HEK293T (cell line): ENCODE measurements at places on chromosomes 4 and X.

DNA sequence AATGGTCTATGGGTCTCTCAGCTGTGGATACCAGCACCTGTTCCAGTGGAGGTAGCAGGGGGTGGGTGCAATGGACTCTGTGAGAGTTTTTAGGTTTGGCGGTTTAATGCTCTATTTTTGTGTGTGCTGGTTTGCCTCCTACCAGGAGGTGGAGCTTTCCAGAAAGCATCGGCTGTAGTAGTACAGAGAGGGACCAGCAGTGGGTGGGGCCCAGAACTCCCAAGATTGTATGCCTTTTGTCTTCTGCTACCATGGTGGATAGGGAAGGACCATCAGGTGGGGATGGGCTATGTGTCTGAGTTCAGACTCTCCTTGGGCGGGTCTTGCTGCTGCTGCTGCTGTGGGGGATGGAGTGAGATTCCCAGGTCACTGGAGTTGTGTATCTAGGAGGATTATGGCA, 557.2 kb upstream of the GRID2 start:
- DNase-seq = no peak

- DNase-seq = no peak
These were observed 18.8 kb upstream of the YTHDC1 start for GRCh38 chr4:68368691-68369131.

DNA sequence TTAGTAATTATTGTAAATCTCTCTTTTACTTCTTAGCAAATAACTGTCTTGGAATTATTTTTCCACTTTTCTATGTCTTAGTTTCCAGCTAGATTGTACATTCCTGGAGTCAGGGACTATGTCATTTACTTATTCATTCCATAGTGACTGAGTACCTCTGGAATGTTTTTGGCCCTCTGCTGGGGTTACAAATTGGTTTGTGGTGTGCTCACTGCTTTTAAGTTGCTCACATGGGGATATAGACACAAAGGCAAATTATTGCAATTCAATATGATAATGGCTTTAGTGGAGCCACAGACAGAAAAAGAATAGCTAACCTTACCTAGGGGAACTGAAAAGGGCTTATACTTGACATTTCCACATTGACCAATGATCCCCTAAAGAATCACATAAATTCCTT, 63.7 kb upstream of the PDGFRA start:
- DNase-seq = no peak

DNA sequence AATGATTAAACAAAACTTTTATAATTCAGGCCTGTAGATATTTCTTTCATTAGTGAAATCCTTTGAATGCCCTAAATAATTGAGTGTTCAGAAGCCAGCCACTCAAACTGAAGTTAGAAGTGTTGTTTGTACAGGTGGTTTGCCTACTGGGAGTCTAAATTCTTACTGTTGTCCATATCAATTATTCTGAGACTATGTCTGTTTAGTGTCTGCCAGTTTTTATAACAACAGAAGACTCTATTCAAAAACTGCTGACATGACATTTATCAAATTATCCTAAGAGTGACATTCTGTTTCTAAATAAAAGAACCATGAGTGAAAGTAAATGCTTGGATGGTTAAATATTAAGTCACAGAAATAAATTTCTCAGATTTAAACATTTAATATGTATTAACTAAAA, 375.1 kb downstream of the FAT4 start:
- DNase-seq = no peak

GRCh38 chrX:40008791-40009461, 88.8 kb downstream of the BCOR start:
- DNase-seq = no peak

DNA sequence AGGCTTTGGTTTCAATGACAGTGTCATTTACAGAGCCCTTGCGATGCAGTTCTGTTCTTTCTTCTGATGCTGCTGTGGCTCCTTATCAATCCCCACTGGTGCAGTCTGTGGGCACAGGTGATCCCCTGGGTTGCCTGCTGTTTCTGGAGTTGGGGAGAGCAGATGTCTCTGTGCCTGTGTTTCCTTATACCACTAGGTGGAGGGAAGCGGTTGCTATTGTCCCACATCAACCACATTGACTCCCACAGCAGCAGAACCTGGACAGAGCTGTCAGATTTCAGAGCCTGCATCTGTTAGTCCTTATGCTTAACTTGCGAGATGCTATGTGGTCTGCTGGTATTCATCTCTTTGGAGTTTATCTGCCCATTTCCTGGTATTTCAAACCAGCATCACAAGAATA, 57.7 kb downstream of the NEIL3 start:
- DNase-seq = peak; percentile 25

- DNase-seq = no peak
These were observed 49.0 kb upstream of the VEGFC start for GRCh38 chr4:176841711-176842112.

- DNase-seq = no peak
These were observed 386.4 kb upstream of the RPS6KA3 start for GRCh38 chrX:20653070-20653469.

GRCh38 chrX:630612-631496, at the start of gene SHOX:
Gene SHOX, plus strand, starts transcription at chrX:630791. Its CDS starts 107 bp downstream, at chrX:630898.
- no peak for DNase-seq

- DNase-seq = no peak
These were observed 571.1 kb downstream of the PCDH7 start for GRCh38 chr4:31291238-31291637.

GRCh38 chr4:26791346-26791745, 69.3 kb upstream of the STIM2 start:
- no peak for DNase-seq

DNA sequence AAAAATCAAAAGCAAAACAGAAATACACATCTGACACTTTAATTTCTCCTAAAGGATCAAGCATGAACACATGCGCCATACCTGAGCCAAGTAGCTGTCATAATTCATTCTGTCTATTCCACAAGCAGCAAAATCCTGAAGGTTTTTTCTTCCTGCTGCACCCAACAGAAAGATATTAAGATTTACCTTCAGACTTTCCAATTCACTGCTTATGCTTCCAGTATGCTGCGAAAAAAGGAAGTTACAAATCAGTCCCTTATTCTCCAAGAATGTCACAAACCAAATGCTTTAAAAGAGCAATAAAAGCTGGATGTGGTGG, 29.2 kb upstream of the FGFBP2 start:
- no peak for DNase-seq

DNA sequence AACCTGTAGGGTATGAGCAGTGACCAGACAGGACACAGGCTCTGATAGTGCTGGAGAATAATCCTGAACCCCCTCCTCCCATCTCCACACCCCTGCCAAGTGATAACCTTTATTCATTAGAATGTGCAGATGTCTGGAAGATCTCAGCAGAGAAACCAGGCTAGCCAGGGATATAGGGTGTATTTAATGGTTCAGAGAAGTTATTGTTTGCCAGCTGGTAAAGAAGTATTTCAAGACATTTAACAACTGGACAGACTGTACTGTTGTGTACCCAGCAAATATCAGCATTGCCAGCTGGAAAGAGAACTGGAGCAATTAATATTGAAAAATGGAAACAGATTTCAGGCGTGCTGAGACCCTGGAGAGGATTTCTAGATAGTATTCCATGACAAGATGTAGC, 94.5 kb downstream of the RASGEF1B start:
- DNase-seq = no peak

GRCh38 chr4:57320217-57320616, 210.0 kb upstream of the IGFBP7 start:
- no peak for DNase-seq

DNA sequence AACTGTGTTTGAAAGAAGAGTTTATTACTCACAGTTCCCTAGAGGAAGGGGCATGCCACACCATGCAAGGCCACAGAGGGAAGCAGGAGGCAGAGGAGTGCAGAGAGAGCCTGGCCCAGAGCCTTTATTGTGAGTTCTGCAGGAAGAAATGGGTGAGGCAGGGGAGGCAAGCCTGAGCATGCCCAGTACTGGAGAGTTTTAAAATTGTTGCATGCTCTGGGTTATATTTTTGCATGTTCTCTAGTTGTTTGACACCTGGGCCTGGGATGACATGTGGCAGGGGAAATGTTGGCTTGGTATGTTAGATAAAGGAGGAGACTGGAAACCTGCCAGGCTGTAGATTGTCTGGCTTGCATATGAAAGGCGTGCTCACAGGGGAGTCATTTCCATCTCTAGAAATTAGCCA, 19.7 kb upstream of the CRMP1 start:
- no peak for DNase-seq

GRCh38 chrX:155071694-155072280, 479 bp downstream of the BRCC3 start:
- no peak for DNase-seq

DNA sequence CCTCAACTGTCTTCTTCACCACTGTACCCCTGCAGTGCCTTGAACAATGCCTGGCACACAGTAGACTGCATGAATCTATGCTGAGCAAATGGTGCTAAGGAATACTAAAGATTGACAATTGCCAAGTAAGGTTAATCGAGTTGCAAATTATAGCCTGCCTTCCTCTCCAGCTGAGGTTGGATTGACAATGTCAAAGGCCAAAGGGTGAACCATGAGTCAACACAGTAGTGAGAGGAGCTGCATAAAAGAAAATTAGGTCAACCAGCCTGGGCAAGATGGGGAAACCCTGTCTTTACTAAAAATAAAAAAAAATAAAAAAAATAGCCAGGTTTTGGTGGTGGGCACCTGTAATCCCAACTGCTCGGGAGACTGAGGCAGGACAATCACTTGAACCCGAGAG, 97.1 kb upstream of the BMPR1B start:
- DNase-seq = no peak

- no peak for DNase-seq
These were observed 16.0 kb upstream of the TLR8 start for GRCh38 chrX:12890467-12890866.

DNA sequence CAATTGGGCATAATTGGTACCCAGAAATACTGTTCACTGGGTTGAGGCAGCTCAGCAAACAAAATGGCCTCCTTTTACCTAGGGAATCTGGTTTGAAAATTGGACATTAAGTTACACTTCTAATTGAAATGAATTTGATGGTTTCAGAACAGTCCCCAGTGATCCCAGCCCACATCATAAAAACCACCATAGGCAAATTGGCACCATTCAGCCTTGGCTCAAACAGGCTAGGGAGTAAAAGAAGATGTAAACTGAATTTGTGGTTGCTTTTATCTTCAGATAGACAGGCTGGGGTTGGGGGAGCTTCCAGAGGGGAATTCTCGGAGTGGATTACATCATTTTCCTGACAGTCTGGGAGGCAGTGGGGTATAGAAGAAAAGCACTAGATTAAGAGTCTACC, 576.5 kb downstream of the MID1IP1 start:
- no peak for DNase-seq

DNA sequence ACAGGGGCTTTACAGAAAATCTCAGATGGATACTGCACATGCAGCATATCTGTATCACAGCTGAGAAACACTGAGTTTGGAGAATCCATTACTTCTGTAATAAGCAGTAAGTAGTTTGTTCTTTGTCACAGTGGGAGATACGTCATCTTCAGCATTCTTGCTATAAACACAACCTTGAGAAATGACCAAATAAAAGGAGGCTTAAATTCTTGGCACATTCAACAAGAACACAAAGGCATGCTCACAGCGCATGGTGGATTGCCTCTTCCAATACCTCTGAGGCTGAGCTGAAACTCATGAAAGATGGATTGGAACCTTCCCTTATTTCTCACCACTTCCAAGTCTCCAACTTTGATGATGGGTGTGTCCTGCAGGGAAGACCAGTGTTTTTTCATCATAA, 54.5 kb downstream of the ANXA5 start:
- DNase-seq = no peak

- DNase-seq = no peak
These were observed 39.7 kb upstream of the IL9R start for GRCh38 chrX:155957843-155958242.

GRCh38 chrX:9357518-9358114, 107.2 kb upstream of the TBL1X start:
- DNase-seq = no peak

DNA sequence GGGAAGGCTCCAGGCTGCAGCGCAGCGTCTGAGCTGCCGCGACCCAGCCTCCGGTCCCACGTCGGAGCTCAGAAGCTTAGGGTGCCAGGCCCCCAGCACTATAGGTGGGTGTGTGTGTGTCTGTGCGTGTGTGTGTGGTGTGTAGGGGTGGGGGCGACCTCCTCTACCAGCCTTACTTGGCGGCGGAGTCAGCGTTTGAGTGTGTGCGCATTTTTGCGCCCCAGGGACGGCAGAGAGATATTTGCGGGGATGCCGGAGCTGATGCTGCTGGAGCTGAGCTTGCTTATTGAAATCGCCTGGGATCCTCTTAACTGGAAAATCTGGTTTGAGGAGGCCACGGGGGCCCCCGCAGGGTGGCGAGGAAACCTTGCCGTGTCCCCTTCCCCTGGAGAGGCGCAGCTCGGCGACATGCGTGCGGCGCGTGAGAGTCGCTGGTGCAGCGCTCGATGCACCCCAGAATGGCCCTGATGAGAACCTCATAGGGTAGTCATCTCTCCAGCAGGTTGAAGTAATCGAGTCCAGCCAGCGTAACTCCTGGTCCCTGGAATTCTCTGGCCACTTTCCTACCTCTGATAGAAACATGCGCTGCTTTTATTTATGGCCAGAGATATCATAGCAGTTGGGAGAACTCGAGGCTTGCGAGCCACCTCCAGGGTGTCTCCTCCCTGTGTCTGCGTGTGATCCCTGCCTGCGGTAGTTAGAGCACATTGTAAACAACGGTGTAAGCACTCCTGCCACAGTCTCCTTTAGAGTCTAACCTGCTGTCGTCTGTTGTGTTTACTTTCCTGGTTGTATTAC, 2.7 kb downstream of the ADGRL3 start:
- DNase-seq = peak; percentile 51
